ENCODE measurements at places on chromosomes 11 and 22.
A peak's percentile ranks its signal among the peaks of the same experiment; 100 is the strongest.

DNA sequence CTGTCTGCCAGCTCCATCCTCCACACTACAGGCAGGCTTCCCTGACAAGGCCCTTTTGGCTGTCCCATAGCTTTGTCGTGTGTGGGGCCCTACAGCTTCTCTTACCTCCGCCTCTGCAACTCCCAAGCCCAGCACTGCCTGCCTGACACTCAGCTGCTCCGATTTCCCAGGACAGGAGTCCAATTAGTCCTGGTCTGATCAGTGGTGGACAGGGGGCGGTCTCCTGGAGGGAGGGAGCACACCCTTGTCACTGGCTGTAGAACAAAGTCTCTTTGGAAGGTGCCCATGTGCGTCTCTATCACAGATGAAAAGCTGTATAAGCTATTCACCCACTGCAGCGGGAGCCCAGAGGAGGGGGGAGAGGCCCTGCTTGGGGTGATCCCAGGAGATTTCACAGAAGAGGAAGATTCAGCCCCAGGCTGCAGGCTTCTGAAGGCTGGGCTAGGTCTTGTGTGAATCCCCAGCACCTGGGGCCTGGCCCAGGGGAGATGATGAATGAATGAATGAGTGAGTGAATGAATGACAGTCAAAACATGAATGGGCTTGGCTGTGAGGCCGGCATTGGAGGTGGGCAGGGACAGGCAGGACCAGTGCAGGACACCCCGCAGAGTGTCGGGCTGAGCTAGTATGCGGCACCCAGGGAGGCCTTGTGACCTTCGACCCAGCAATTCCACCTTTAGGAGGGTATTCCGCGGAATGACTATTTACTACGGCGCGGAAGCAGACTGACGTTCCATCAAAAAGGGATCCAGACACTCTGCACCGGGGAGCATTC is 142.4 kb downstream of the CACNA1I start:
- DNase-seq = no peak

GRCh38 chr11:29916040-29916439 is 100.8 kb downstream of the KCNA4 start:
- DNase-seq = no peak

- no peak for DNase-seq
These were observed 282.8 kb downstream of the MN1 start for GRCh38 chr22:27518531-27519340.

GRCh38 chr11:21460082-21460481 is 732.8 kb upstream of the ANO5 start:
- DNase-seq = no peak

DNA sequence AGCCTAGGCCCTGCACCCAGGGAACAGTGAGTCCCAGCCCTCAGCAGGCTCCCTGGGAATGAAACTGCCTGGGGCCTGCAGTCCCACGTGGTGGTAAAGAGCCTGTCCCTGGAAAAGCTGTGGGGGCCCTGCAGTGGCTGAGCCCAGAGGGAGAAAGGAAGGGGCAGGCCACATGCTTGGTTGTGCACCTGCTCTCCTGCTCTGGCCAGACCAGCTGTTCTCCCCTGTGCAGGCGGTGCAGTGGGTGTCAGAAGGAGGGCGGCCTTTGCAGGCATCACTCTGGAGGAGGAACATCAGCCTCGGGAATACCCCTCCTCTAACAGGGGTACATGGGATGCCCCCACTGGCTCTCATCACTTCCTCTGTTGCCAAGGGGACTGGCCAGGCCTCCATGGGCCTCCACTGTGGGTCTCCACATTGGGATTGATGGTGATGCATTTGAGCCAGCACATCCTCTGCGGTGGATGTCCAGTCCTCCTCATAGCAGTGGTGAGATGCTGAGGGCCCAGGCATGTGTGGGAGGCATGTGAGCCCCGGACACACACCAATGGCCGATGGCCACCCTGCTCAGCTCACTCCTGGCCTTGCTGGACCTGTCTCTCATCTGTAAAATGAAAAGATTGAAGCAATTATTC is 690.4 kb downstream of the BRD1 start:
- DNase-seq = no peak

- DNase-seq = no peak
These were observed 23.5 kb downstream of the RRM1 start for GRCh38 chr11:4118107-4118506.

DNA sequence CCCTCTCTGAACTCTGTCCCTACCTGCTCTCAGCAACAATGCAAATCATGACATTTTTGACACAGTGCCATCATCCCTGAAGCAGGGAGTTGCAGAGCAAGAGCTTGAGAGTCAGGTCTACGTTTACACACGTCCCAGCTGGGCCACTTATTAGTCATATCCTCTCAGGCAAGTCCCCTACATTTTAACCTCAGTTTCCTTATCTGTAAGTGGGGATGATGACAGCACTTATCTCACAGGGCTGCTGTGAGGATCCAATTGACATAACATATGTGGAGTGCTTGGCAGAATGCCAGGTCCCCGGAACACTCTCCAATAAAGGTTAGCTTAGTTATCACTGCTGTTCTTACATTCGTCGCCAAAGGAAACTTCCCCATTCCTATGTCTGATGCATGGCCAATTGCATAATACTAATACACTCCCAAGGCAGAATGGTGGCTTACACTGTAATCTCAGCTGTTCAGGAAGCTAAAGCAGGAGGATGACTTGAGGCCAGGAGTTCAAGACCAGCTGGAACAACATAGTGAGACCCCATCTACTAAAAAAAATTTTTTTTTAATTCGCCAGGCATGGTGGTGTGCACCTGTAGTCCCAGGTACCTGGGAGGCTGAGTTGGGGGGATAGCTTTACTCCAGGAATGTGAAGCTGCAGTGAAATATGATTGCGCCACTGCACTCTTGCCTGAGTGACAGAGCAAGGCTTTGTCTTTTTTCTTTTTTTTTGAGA is 16.6 kb downstream of the ASCC2 start:
- peak; percentile 78 for DNase-seq

DNA sequence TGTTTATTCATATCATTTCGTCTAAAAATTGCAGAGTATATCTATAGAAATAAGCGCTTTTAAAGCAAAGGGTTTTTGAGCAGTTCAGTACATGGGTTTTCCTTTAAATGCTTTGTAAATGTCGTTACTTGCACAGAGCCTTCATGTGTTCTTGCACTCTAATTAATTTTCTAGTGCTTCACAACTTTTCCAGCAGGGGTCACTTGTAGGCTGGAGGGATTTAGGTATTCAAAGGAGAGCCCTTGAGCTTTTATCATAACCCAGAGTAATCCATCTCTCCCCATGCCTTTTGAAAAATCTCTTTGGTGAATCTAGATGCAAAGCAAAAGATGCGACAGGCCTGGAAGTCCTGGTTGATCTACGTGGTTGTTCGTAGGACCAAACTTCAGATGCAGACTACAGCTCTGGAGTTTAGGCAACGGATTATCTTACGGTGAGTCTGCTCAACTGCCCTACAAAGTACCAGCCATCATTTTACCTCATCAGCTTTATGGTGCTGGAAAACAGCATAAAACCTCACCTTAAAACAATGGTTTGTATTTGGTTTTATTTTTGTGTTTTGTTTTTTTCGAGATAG is 60.4 kb downstream of the SFI1 start:
- DNase-seq = no peak

DNA sequence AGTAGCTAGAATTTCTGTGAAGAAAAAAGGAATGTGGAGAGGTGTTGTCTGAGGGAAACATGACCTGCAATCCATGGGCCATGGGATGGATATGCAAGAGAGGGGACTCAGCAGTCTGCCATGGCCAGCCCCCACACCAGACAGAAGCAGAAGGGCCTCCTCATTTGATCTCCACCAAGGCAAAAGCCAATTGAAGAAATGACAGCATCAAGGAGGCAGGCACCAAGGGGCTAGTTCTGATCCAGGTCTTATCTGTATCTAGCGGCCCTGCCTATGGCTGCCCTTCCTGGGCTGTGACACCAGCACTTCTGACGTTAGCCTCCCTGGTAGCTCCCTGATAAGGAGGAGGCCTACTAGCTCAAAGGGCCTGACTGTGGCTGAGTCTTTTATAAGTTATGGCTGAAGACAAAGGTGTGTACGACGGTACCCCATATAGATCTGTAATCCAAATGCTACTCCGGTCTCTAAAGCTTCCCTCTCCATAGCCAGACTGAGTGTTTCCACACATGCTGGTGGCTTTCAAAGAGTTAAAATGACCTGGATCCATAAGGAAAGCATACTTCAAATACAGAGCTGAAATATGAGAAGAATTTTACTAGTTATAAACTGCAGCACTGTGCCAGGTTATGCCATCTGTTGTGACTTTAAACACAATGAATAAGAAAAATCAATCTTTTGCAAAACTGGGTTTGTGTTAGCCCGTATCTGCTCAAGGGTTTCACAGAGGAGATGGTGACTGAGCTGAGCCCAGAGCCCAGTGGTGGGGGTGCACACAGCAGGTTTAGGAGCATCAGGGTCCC is 34.4 kb downstream of the HIRA start:
- DNase-seq = no peak

Measured in AG04449 (cell line).